ENCODE measurements at places on chromosomes 13 and 19.
A peak's percentile ranks its signal among the peaks of the same experiment; 100 is the strongest.

- peak; percentile 52 for DNase-seq
Measured at GRCh38 chr13:76886292-76887075, at the start of gene KCTD12. Gene KCTD12, minus strand, starts transcription at chr13:76886405. Its CDS starts 257 bp downstream, at chr13:76886148.

- no peak for DNase-seq
Measured at GRCh38 chr13:75055296-75055695, 426.7 kb downstream of the TBC1D4 start.

- DNase-seq: no peak
Measured at GRCh38 chr13:46675016-46675415, 121.9 kb downstream of the ESD start.

- no peak for DNase-seq
Measured at GRCh38 chr19:279231-279630, 12.0 kb downstream of the PLPP2 start.

GRCh38 chr13:28494778-28495537 lies at the start of gene FLT1:
Gene FLT1, minus strand, starts transcription at chr13:28495128. Its CDS starts 285 bp downstream, at chr13:28494843.
- DNase-seq: no peak

DNA sequence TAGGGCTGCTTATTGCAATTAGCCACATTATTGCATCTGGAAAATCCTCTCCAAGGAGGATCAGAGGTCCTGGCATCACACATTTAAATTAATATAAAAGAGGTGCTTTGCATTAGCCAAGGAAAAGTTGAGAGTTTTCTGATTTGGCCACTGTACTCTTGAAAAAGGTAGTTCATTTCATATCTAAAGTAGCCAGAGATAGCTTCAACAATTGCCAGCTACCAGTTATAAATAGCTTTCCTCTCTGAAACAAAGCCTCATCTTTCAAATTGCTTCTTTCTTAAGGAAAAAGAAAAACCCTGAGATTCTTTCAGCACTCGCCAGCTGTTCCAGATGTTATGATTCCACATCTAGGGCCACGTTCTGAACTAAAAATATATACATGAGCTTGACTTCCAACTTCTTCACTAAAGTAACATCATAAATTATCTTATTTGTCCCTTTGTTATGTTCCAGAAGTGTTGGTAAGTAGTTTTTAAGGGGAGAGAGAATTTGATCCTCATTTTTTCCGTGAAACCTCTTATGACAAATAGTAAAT lies 69.6 kb downstream of the ERCC5 start:
- no peak for DNase-seq

GRCh38 chr13:44153496-44153895 lies 220.1 kb upstream of the SERP2 start:
- no peak for DNase-seq

DNA sequence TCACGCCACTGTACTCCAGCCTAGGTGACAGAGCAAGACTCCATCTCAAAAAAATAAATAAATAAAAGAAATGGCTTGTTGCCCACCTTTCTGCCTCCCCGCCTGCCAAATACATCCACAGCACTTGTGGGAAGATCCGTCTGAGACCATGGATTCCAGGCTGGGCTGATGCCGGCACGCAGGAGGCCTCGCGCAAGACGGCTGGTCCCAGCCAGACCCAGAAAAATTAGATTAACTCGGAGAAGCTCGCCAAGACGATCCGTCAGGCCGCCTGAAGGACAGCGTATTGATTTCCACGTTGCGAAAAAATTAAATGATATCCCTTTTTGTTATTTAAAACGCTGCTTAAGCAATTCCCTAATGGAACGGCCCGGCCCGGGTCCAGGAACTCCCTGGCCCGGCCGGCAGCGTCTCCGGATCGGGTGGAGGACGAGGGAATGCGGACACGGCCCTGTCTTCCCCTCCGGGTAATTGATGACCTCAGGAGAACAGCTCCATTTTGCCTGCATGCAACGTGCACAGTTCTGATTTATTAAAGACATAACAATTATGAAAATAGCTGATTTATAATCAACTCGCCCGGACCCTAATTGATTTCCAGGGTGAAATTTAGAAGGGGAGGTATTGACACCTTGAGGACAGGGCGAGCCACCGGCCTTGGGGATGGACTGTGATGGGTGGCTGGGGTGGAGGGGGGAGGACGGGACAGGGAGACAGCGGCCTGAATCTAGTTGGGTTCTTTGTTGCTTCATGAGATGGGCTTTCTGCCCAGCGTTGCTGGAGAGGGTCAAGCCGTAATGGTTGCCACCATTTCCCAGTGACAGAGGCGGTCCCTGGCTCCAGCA lies 52.1 kb downstream of the ZNRF4 start:
- DNase-seq: no peak

- DNase-seq: no peak
Measured at GRCh38 chr19:7622933-7623685, 6.2 kb downstream of the XAB2 start.

DNA sequence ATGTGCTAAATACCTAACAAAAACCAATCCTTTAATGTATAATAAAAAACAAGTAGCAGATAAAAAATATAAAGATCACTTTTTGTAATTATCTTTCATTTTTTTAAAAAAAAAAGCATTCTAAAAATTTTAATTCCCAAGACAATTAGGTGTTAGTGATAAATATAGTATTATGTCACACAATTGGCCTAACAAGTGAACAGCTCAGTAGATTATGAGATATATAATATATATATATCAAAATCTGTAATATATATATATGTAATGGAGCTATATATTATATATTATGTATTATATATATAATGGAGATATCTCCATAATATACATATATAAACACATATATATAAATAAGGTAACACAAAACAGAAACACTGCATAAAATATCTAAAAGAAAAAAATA lies 1531.1 kb upstream of the MIR17HG start:
- DNase-seq: no peak

DNA sequence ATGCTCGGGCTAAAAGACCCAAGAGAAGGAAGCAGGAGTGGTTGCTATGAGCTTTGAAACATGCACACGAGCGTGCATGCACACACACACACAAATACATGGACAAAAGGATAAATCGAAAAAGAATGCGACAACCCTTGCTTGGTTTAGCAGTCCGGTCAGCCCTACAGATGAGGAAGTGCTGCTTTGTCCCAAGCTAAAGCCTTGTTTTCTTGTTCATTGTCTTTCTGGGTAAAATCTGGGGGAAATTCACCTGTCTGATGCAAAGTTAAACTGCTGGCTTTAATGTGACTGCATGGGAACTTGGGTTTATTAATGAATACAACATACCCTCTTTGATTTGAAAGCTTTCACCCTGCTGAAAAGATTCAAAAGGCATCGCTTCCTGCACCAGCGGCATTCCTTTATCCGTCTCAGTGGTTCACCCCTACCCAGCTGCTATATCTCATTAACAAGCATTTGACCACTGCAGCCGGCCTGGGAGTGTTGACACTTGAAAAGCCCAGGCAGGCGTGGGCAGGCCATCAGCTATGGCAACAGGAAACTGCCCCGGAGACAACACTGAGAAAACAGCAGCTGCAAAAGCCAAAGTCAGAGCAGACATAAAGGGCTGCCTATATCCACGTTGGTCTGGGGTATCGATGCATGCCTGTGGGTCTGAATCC lies 301.7 kb downstream of the NDFIP2 start:
- DNase-seq: peak; percentile 28

DNA sequence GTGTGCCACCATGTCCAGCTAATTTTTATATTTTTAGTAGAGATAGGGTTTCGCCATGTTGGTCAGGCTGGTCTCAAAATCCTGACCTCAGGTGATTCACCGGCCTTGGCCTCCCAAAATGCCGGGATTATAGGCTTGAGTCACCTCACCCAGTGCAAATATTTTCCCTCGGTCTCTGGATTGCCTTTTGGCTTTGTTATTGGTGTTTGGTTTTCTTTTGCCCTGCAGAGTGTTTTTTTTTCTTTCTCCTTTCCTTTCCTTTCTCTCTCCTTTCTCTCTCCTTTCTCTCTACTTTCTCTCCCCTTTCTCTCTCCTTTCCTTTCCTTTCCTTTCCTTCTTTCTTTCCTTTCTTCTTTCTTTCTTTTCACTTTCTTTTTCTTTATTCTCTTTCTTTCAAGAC lies 33.2 kb downstream of the KDM4B start:
- no peak for DNase-seq

DNA sequence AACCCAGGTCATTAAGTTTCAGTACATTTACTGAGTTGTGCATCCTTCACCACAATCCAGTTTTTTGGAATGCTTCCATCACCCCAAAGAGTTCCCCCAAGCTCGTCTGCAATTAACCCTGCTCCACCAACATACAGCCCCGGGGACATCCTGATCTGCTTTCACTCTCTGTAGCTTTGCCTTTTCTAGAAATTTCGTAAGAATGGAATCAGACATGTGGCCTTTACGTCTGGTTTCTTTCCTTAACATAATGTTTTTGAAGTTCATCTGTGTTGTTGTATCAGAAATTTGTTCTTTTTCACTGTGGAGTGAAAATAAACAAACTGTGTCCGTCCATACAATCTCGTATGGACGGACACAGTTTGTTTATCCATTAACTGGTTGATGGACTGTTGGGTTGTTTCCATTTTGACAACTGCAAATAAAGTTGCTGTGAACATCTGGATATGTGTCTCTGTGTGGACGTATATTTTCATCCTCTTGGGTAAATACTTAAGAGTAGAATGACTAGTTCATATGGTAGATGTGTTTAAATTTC lies 2.9 kb downstream of the KLHL26 start:
- DNase-seq: no peak

DNA sequence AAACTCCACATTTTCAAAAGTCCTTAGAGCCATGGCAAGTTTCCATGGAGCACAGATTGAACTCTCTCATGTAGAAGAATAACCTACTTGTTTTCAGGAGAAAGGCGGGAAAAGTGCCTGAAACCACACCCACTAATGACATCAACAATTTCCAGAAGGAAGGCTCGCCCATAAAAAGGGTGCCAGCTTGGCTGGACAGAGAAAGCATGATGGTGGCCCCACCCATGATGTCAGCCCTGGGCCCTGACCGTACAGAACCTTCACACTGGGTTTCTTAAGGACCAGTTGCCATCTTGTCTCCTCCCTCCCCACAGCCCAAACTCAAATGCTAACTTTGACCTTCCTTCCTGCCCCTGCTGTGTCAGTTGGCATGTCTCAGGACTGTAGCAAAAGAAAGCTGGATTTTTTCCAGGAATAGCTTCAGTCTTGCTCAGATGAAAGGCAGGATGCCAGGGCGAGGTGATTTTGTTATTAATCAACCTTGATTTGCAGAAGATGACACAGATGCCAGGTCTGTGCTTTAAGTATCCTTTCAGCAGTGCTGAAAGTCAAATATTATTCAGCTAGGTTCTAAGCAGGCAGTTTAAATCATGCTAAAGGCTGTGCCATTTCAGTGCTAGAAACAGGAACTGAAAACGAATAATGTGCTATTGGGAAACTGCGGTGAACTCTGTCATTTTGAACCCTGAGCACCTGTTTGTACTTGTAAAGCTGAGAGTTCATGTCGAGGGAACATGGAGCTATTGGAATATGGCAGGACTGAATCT lies 89.5 kb upstream of the RFC3 start:
- DNase-seq: no peak

DNA sequence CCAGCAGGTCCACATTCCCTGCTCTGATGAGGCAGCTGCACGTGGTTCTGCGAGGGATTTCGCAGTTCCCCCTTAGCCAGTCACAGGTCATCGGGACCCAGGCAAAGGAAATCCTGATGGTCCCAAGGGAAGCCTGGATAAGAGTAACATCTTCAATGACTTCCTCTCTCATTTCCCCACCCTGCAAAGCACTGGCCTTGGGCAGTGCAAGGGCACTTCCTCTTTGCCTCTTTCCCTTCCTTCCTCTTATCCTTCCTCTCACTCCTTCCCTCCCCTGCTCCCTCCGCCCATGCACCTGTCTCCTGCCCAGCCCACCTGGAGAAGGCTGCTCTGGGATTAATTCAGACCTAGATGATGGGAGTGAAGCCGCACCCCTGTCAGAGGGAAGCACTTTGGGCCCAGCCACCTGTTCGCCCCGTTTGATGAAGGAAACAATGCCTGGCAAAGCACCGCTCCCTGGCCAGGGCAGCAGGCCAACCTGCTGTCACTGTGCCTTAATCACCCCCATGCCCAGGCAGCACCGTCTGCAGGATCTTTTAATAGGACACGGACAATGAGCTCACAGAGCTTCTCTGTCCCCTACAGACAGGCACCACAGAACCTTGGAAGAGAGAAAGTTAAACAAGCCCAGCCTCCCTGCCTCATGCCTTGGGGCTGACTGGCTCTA lies 113.5 kb upstream of the PABPC3 start:
- DNase-seq: no peak

GRCh38 chr13:25691654-25692053 lies 319.9 kb downstream of the ATP8A2 start:
- DNase-seq: no peak

DNA sequence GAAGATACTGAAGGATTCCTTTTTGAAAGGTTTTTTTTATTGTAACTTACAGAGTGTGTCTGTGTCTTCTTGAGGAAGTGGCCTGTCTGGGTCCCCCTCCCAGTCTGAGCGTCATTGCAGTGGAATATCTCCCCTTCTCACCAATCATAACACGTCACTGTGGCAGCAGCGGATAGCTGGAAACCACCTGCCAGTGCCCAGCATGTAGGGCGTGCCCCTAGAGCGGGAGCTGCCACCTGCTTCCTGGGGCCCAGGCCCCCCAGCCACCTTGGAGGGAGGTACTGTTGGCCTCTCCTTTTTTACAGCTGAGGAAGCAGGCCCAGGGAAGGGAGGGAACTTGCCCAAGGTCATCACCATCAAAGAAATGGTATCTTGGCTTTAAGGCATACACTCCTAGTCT lies 4.6 kb upstream of the DNM2 start:
- DNase-seq: no peak

GRCh38 chr13:113448885-113449692 lies 4.2 kb downstream of the ADPRHL1 start:
- peak; percentile 73 for DNase-seq

DNA sequence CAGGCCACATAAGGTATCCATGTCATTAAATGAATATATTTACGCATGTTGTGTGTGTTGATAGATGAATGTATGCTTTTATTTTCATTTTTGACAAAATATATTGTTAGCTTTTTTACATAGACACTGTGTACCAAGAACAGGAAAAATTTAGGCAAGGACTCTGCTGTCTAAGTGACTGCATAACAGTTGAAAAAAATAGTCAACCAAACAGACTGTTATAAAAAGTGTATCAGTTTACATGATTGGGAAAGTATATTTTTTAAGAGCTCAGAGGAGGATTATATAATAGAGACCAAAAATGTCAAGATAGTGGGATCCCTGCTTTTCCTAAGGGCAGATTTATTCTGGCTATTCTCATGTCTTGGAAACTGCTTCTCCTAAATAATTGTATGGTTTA lies 858.0 kb downstream of the SLITRK1 start:
- DNase-seq: no peak

- no peak for DNase-seq
Measured at GRCh38 chr13:32471187-32471922, 43.4 kb upstream of the N4BP2L1 start.

DNA sequence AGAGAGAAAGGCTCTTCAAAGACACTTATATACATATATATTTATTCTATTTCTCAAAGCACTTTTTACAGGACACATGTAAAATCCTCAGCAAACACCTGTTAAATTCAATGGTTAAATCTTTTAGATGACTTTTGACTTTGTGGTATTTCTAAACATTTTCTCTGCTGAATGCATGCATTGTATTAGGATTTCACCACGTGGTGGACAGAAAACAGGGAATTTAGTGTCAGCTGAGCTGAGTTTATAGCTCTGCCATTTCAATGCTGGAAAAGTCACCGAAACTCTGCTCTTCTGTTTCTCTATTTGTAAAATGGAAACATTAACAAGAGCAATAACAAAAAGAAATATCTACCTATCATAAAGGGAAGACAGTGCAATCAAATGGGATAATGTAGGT lies 375.6 kb downstream of the ENOX1 start:
- DNase-seq: no peak

Measured in HuH-7 (cell line).